ENCODE measurements at places on chromosomes 16 and 17.

DNA sequence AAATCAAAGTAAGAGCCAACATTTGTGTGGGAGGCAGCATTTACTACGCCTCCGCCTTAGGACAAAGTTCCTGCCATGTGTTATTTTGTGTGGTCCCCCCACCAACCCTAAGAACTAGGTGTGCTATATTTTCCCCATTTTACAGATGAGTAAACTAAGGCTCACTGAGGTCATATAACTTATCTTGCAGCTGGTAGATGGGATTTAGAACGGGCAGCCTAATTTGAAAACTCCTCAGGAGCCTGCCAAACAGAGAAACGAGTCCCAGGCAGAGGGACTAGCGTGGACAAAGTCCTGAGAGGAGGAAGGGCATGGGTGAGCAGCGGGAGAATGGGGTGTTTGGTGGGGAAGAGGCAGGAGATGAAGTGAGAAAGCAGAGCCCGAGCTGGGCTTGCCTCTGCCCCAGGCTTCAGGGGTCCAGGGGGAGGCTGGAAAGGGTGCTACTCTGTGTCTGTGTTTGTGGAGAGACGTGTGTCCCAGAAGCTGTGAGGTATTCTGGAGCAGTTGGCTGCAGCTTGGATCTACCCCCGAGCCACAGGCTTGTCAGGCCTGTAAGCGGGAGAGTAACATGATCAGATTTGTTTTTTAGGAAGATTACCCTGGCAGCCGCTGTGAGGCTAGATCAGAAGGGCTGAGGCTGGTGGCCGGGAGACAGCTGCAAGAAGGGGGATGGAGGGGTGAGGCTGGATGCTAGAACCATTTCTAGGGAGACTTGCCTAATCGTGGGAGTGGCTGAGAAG, 5.0 kb downstream of the MLLT6 start:
- DNase-seq = no peak

DNA sequence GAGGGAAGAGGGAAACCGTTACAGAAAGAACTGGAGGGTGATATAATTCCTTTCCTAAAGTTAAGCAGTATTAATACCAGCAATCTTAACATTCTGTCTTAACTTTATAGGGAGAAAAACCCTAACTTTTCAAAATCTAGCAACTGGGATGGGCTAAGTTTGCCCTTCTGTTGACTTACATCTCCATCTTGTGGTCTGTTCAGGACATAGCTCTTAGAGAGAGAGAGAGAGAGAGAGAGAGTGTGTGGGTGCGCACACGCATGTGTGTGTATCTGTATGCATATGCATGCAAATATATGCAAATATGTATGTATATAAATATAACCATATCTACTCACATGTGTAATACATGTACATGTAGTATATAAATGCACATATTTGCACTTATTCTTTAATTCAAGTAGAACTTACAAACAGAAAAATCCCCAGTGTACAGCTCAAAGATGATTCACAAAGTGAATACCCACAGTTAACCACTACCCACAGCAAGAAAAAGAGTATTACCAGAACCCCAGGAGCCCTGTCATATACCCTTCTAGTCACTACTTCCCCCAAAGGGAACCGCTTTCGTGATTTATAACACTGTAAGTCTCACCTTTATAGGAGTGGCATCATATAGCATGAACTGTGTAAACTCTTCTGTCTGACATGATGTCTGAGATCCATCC, 46.5 kb downstream of the STX8 start:
- DNase-seq = no peak

- no peak for DNase-seq
Observed at GRCh38 chr16:1416521-1416941, 2.0 kb upstream of the UNKL start.

DNA sequence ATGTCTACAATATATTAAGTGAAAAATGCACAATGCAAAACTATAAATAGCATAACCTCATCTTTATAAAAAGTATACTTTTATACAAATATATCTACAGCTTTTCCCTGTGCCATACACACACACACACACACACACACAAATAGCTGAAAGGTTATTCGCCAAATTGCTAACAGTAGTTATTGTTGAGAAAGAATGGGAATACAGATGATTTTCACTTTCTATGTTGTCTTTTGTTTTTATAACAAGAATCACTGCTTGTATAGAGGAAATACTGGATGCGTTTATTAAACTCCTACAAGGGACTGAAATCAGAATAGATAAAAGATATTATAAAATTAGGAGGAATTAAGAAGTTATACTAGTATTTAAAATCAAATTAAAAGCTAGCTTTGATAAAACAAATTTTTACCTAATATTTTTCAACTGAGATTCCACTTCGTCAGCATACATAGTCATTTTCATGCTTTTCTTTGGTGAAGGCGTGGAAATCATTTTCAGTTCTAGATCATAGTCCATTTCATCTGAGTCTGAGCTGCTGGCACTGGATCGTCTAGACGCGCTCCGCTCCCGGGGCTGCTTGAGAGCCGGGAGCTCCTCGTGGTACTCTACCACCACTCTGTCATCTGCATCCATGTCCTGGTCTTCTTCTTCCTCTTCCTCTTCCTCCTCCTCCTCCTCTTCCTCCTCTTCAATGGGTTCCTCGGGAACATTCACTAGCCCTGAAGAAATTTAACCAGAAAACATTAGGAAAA, 17.0 kb upstream of the ITGAE start:
- no peak for DNase-seq

GRCh38 chr16:865026-865425, 64.5 kb upstream of the GNG13 start:
- DNase-seq = no peak

DNA sequence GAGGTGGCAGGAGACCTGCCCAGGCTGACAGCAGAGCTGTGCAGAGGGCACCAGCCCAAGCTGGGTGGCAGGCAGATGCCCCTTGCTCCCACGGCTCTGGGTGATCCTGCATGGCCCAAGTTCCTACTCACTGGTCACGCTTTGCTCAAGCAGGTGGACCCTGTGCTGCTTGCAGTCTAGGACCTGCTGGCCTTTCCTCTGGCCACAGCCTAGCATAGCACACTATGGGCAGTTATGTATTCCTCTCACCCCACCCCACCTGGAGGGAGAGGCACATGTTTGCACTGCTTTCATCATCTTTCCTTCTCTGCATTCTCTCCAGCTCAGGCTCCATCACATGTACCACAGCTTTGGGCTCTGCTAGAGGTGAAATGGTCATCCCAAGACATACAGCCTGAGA, 19.6 kb upstream of the SREBF1 start:
- DNase-seq = no peak

- DNase-seq = no peak
Observed at GRCh38 chr17:75059369-75060345, 12.6 kb downstream of the KCTD2 start.

- no peak for DNase-seq
Observed at GRCh38 chr16:7017006-7017662, 315.5 kb upstream of the RBFOX1 start.

- DNase-seq = no peak
Observed at GRCh38 chr17:76688165-76688622, 22.6 kb downstream of the MXRA7 start.

DNA sequence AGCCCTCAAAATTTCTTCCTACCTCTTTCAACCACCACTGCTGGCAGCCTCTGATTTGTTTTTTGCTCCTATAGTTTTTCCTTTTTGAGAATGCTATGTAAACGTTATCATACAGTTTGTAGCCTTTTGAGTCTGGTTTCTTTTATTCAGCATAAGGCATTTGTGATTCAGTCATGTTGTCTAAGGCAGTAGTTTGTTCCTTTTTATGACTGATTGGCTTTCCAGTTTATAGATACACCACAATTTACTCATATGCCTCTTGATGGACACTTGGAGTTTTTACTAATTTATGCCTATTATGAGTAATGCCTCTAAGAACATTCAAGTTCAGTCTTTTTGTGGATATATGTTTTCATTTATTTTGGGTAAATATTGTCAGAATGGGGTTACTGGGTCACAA, 136.6 kb downstream of the CHD9 start:
- DNase-seq = no peak

- no peak for DNase-seq
Observed at GRCh38 chr17:60557805-60558204, 31.8 kb upstream of the APPBP2 start.

DNA sequence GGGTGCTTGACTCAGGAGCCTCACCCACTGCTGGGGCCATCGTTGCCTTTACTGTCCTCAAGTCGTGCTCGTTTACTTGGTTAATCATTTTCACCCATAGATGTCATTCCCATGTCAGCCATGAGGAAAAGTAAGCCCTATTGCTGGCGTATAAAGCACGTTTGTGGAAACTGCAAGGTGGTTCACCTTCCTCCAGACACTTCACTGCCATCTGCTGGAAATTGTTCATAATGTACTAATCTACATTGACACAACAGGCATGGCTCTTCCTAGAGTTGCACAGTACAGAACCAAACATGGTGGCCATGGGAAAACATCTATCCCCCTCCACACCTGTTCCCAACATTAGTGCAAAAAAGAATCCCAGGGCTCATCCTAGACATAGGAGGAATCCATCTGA, 116.6 kb downstream of the ZNF18 start:
- DNase-seq = no peak

- no peak for DNase-seq
Observed at GRCh38 chr17:59254742-59255141, 34.4 kb downstream of the GDPD1 start.

DNA sequence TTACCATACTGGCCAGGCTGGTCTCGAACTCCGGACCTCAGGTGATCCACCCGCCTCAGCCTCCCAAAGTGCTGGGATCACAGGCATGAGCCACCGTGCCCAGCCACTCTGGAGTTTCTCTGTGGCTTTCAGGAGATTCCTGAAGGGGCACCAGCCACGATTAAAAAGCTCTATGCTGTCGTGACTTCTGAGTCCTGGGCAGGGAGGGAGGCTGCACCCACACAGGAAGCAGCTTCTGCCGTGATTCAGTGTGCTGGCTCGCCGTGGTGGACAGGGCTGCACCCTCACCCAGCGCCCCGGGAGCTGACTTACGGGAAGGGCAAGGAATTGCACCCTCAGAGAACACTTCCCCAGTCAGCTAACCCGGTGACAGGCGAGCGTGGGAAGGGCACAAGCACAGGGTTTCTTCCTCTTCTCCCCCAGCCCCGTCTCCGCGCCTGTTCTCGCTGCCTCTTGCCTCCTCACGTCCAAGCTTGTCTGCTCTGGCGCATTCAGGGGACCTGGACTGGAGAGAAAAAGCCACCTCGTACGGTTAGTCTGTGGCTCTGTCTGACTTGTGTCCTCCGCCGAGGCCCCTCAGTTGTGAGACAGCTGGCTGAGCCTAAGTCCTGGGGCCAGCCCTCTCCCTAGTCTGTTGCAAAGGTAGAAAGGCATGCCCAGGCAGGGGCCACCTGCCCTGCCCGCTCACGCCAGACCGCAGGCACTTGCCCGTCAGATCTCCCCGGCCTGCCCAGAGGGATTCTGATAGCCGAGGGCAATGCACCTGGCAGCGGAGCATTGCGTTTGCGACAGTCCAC, 145.0 kb downstream of the SEC14L1 start:
- DNase-seq = no peak

DNA sequence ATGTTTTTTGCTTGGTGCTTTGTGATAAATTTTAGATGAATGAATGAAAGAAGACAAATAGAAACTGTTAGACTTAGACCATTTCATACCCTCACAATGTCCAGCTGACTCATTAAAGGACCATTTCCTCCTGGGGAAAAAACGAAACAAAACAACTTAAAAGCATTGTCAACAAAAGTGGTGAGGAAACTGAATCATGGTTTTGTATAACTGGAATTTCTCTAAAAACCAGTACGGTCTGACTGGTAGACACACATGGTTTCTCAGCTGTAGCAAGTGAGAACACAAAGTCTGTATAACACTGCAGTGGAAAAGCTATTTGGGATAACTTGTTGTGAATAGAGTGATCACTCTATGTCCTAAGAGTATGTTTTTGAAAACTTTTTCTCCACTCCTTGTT, 5.3 kb upstream of the DDX52 start:
- DNase-seq = no peak

GRCh38 chr16:1496464-1496863, 3.3 kb downstream of the TELO2 start:
- no peak for DNase-seq

DNA sequence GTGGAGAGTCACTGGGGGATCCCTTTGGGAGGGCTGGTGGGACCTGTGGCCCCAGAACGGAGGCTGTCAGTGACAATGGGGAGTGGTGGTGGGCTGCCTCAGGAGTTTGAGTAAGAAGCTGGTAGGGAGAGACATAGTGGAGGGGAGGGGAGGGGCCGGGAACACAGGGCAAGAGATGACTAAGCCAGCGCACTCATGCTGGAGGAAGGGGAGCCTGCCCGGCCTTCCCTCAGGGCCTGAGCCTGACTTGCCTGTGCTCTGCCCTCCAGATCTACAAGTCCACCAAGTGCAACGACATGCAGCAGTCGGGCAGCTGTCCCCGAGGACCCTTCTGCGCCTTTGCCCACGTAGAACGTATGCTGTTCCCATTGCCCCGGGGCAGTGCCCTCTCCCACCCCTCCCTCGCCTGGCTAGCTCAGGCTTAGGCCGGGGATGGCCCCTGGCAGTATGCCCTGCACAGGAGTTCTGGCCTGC, 29.3 kb downstream of the UNC13D start:
- no peak for DNase-seq

GRCh38 chr16:77043076-77043475, 147.9 kb upstream of the MON1B start:
- DNase-seq = no peak

- DNase-seq = no peak
Observed at GRCh38 chr16:53257001-53257400, 177.3 kb upstream of the RBL2 start.

DNA sequence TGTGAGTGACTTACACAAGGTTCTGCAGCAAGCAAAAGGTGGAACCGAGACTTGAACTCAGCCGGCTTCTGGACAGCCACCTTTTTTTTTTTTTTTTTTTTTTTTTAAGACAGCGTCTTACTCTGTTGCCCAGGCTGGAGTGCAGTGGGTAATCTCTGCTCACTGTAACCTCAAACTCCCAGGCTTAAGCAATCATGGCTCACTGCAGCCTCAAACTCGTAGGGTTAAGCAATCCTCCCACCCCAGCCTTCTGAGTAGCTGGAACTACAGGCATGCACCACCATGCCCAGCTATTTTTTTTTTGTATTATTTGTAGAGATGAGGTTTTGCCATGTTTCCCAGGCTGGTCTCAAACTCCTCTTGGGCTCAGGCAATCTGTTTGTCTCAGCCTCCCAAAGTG, 55.2 kb upstream of the GOT2 start:
- DNase-seq = no peak
